ENCODE measurements at places on chromosomes 7 and 10.

GRCh38 chr10:47325303-47326291 lies 3.3 kb downstream of the GDF2 start:
- no peak for DNase-seq

GRCh38 chr10:87562750-87563149 lies 58.1 kb downstream of the MINPP1 start:
- DNase-seq, result no peak

DNA sequence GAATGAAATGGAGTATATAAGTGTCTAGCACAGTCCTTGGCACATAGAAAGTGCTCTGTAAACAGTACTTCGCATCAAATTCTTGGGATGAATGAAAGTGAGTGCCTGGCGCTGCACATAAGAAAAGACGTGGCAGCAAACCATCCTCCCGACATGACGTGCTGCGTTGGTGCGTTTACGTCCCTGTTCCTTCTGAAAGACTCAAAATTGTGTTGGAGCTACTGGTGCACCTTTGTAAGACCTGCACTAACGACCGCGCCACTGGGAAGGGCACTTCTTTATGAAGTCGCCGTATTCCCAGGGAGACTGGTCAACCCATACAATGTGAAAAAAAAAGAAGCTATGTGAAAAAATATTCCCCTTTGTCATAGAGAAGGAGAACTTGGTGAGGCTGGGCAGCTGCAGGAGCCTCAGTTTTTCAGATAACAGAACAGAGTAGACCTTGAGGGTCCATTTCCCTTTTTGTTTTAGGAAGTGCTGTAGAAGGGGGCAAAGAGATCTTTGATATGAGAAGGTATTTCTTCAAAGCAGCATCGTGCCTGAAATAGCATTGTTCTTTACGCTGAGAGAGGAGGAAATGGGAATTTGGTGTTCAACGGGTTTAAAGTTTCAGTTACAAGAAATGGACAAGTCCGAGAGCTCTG lies 91.7 kb downstream of the PTPRE start:
- no peak for DNase-seq

DNA sequence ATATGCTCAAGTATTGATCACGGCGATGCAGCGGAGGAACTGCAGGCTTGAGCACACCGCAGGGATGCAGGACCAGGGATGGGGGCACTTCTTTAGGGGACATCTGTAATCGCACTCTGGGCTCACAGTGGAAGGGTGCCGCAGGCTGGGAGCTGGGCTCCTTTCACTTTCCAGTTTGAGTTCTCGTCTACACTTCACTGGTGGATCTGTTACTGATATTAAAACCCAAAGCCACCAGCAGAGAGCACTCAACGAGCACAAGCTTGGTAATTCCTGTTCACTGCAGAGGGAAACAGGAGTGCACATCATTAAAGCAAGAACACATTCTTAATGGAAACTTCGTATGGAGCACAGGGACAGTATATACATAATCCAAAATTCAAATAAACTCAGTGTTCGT lies 91.3 kb downstream of the PARD3 start:
- DNase-seq, result no peak

DNA sequence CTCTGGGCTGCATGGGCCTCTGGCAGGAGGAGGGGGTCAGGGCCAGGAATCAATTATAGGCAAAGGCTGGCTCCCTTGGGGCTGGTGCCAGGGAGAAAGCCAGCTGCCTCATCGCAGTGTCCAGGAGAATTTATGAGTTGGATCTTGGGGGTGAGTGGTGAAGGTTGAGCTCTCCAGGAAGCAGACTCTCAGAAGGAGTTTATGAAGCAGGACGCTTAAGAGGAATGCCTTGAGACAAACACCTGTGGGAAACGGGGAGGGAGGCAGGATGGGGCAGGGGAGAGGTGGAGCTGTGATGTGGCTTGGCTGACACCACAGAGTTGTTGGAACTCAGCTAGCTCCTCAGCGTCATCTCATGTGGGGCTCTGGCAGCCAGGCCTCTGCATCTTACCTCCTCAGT lies 428.5 kb downstream of the RPS24 start:
- DNase-seq, result no peak

- no peak for DNase-seq
Measured at GRCh38 chr10:617471-617870, 72.0 kb downstream of the DIP2C start.

- DNase-seq, result no peak
Measured at GRCh38 chr7:98254951-98255610, 3.0 kb upstream of the TECPR1 start.

- no peak for DNase-seq
Measured at GRCh38 chr10:69346776-69347175, 68.5 kb downstream of the HK1 start.

DNA sequence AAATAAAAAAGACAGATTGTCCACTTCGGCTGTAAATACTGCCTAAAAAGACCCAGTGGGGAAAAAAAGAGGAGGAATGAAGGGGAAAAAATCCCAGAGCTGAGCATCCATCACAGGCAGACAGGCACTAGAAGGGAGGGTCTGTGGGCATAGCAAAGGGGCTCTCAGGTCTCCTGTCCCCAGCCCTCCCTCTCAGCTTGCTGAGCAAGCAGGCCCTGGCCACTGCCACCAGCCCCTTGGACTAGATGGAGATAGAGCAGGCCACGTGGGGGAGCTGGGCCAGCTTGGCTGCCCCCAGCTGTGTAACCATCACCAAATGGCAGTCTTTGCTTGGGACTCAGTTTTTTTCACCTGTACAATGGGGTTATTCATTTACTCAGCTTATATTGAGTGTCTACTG lies 141.6 kb upstream of the UNC5B start:
- DNase-seq, result no peak

DNA sequence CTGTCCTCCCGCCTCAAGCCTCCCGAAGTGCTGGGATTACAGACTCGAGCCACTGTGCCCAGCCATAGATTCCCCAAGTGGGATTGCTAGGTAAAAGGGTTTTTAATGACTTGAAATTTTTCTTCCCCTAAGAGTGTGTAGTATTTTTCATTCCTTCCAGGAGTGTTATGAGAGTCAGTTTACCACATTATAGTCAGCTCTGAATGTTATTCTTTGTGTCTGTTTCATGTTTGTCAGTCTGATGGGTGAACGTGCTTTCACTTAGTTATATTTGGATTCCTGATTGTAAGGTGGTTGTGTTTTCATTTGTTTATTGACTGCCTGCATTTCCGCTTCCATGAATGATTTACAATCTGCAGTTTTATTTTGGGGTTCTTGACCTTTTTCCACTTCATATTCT lies 6.3 kb downstream of the ZNF212 start:
- DNase-seq, result no peak

DNA sequence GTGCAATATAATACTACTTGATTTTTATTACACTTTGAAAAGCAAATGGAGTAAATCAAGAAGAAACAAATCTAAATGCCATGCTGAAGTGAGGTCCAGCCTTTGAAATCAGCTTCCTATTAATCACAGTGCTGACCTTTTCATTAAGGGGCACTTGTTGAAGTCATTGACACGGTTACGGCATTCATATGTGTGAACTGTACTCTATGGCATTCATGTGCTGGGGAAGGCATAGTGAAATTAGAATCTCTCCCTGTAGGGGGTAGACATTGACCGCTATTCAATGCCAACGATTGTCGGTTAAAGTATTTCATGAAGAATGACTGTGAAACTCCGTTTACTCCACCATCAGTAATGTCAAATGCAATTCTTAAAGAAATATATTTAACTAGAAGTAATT lies 296.1 kb upstream of the SEMA3A start:
- DNase-seq, result no peak

DNA sequence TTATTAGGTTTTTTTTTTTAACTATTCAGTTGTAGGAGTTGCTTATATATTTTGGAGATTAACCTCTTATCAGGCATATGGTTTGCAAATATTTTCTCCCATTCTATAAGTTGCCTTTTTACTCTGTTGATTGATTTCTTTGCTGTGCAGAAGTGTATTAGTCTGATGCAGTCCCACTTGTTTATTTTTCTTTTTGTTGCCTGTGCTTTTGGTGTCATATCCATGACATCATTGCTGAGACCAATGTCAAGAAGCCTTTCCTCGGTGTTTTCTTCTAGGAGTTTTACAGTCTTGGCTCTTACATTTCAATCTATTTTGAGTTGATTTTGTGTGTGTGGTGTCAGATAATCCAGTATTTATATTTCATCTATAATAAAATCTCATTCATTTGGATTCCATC lies 155.4 kb downstream of the LRMDA start:
- no peak for DNase-seq

DNA sequence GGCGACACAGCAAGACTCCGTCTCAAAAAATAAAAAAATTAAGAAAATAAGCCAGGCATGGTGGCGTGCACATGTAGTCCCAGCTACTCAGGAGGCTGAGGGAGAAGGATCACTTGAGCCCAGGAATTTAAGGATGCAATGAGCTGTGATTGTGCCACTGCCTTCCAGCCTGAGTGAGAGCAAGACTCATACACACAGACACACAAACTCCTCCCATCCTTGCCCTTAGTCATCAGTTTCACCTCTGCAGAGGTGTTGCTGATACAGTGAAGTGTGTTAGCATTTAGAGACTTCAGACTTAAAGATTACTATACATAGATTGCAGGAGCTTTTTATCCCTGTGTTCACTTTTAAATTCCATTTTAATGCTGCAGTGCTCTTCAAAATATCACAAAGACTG lies 5.5 kb upstream of the H2AZ2 start:
- DNase-seq, result no peak

- no peak for DNase-seq
Measured at GRCh38 chr10:70052462-70053217, at the start of gene MACROH2A2. TSS of gene MACROH2A2 (plus strand) at chr10:70052846. CDS start at chr10:70075659, 22,813 bp downstream.

DNA sequence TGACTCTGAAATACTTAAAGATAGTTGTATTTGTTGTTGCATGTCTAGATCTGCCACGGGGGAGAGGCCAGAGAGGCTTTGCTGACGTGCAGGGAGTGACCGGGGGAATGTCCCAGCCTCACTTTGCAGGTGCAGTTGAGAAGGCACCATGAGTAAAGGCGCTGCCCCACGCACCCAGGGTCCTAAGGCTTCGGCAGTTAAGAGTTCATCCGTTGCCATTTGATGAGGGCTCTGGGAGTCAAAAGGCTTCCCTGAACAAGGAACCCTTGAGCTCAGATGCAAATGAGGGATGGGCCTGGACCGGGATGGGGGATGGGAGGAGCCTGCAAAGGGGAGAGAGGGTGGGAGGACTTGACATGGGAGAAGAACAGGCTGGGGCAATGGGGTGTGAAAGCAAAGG lies 20.4 kb downstream of the PPP2R2D start:
- DNase-seq, result no peak

DNA sequence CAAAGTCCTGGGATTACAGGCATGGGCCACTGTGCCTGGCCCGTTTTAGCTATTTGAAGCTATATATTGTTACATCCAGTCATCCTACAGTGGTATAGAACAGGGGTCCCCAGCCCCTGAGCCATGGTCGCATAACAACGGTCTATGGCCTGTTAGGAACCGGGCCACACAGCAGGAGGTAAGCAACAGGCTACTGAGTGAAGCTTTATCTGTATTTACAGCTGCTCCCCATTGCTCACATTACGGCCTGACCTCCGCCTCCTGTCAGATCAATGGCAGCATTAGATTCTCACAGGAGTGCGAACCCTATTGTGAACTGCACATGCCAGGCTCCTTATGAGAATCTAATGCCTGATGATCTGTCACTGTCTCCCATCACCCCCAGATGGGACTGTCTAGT lies 26.3 kb upstream of the TSPAN33 start:
- no peak for DNase-seq

DNA sequence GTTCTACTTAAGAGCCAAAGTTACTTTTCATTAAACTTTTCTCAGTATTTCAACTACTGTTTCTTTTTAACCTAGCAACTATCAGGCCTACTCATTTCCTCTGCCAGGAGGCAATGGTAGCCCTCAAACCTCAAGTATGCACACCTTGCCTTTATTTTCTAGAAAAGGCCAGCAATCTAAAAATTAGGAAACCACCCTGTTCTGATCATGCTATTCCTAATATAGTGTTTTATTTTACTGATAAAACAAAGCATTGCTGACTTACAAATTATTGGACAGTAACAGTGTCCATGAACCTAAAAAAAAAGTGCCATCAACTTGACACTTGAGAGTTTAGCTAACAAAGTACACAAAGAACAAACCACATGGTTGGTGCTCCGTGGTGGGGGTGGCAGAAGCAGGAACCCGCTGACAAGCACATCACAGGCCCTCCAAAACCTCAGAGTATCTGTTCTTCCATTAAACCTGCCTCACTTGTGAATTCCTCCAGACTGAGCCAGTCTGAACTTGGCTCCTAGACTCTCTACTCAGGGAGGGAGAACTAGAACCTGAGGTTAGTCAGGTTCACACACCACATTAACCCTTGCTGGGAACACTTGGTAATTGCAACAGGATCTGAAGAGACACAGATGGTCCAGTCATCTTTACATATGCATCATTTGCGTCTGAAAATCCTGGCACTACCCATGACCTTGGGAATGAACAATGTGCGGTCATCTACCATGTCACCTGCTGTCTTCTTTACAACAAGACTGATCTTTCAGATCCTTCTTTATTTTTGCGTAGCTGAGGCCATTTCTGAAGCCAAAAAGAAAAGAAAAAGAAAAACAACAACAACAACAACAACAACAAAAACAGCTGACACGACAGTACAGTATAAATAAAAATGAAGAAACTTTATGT lies 31.9 kb downstream of the PIP4K2A start:
- no peak for DNase-seq

Data from activated naive CD4-positive, alpha-beta T cell (primary cell).